ENCODE measurements at places on chromosomes 2 and 18.

DNA sequence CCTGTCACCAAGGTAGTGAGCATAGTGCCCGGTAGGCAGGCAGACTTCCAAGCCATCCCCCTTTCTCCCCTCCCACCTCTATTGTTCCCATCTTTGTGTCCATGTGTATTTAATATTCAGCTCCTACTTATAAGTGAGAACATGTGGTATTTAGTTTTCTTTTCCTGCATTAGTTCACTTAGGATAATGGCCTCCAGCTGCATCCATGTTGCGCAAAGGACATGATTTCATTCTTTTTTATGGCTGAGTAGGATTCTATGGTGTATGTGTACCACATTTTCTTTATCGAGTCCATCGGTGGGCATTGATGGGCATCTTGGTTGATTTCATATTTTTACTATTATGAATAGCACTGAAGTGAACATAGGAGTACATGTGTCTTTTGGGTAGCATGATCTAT is 35.3 kb downstream of the MMADHC start:
- H3K4me1 ChIP-seq: no peaks in the 10 kb centered on the region
- no peak overlapping the region for H3K4me3 ChIP-seq
- no peaks in the 10 kb centered on the region for H3K36me3 ChIP-seq
- no peaks in the 10 kb centered on the region for H3K27me3 ChIP-seq
- H3K27ac ChIP-seq: no peak overlapping the region
- DNase-seq: no peak

GRCh38 chr2:239818531-239819011 is 206.6 kb downstream of the NDUFA10 start:
- H3K27me3 ChIP-seq: no peaks in the 10 kb centered on the region
- no peaks in the 10 kb centered on the region for H3K4me1 ChIP-seq
- no peaks in the 10 kb centered on the region for H3K36me3 ChIP-seq
- no peak overlapping the region for H3K4me3 ChIP-seq
- DNase-seq: peak; percentile 4

DNA sequence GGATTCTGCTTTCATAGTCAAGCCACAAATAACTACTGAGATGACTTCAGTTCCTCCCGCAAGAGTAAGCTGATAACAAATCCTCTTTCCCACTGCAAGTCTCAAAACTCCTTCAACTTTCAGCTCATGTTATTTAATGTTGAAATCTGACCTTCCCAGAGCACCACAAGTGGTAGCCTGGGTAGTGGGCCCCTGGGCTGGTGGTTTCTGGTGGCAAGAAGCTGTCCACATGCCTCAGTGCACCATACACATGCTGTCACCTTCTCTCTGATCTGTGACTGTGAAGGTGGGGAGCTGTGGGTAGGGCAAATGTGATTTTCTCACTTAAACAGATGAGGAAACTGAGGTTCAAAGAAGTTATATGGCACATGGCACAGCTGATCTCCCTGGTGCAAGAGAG is 246.1 kb upstream of the EPAS1 start:
- no peaks in the 10 kb centered on the region for H3K4me1 ChIP-seq
- H3K4me3 ChIP-seq: no peak overlapping the region
- no peaks in the 10 kb centered on the region for H3K36me3 ChIP-seq
- H3K27me3 ChIP-seq: no peaks in the 10 kb centered on the region

- DNase-seq: no peak
- H3K4me3 ChIP-seq: no peak overlapping the region
- peaks cover 9% of the 10 kb centered on the region for H3K4me1 ChIP-seq
- no peak overlapping the region for H3K27ac ChIP-seq
- no peaks in the 10 kb centered on the region for H3K27me3 ChIP-seq
- H3K36me3 ChIP-seq: no peaks in the 10 kb centered on the region
These were observed 48.2 kb upstream of the HS6ST1 start for GRCh38 chr2:128366713-128367511.

- H3K27ac ChIP-seq: no peak overlapping the region
- peaks cover 7% of the 10 kb centered on the region for H3K4me1 ChIP-seq
- H3K4me3 ChIP-seq: no peak overlapping the region
- H3K27me3 ChIP-seq: no peaks in the 10 kb centered on the region
- DNase-seq: no peak
- H3K36me3 ChIP-seq: no peaks in the 10 kb centered on the region
These were observed 66.7 kb upstream of the DNAJC10 start for GRCh38 chr2:182649316-182649715.

DNA sequence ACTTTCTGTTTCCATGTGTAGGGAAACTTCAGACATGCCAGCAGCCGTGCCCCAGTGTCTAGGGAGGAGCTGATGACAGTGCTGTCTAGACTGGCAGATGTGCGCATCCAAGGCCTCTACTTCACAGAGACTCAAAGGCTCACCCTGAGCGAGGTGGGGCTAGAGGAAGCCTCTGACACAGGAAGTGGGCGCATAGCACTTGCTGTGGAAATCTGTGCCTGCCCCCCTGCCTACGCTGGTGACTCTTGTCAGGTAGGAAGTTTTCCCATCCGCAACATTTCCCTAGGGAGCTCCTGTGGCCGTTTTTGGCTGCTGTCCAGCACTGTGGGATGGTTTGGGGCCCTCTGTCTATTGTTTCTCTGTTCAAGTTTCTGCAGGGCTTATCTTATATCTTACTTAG is 143.1 kb upstream of the TTC39C start:
- no peaks in the 10 kb centered on the region for H3K36me3 ChIP-seq
- H3K27ac ChIP-seq: no peak overlapping the region
- DNase-seq: no peak
- no peak overlapping the region for H3K4me3 ChIP-seq
- H3K27me3 ChIP-seq: no peaks in the 10 kb centered on the region

DNA sequence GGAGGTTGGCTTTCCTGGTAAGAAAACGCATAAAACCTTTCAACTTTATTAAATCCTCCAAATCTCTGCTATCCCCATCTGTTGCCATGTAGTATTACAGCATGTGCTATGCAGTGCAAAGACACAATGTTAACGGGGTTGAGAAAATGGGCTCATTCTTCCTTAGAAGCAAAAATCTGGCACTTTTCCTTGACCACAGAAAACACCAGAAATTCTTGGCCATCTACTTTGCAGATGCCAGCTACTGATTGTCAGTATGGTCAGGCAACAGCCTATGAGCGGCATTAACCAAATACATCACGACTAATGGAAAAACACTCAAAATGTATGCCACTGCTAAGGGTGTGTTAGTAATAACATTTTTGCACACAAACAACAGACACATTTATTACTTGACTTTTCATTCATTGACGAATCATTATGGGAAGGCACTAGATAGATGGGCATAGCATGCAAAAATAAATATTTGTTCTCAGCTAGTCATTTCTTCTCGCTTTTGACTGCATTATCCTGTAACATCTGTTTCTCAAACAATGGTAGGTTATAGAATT is 65.2 kb upstream of the CRIM1 start:
- DNase-seq: no peak
- H3K4me3 ChIP-seq: no peak overlapping the region
- no peaks in the 10 kb centered on the region for H3K36me3 ChIP-seq
- H3K4me1 ChIP-seq: no peaks in the 10 kb centered on the region
- no peak overlapping the region for H3K27ac ChIP-seq
